A549 treated with dexamethasone at 1 μM for 4 hours (cell line): ENCODE measurements at places on chromosomes 12 and 14. TPM values are rescaled to one million over a fixed set of nuclear protein-coding genes. Genes with fewer than 3 reads are reported as not detected.

NPFF gene
- not detected in 5 replicates for total RNA-seq

ADAM21 gene
- 0.08 TPM in 1 of 5 replicates, not detected in the others for total RNA-seq

CCDC196 gene
- total RNA-seq = not detected in 5 replicates

KLRC3 gene
- total RNA-seq = 0.13 to 0.24 TPM (median 0.16 TPM) in 4 of 5 replicates, not detected in the other

NRXN3 gene
- 0.70 to 1.3 TPM (median 1.1 TPM) in 5 replicates for total RNA-seq

SIX1 gene
- total RNA-seq = 5.5 to 7.4 TPM (median 6.7 TPM) in 5 replicates

GALNT16 gene
- 2.4 to 3.3 TPM (median 3.1 TPM) in 5 replicates for total RNA-seq

CEBPE gene
- not detected in 5 replicates for total RNA-seq

MRPL51 gene
- total RNA-seq = 277 to 325 TPM (median 291 TPM) in 5 replicates

GPR162 gene
- 0.29 to 0.64 TPM (median 0.41 TPM) in 5 replicates for total RNA-seq

EXOC3L4 gene
- total RNA-seq = 1.0 to 1.7 TPM (median 1.6 TPM) in 5 replicates

SLCO1B3 gene
- total RNA-seq = 9.6 to 15.0 TPM (median 11.3 TPM) in 5 replicates

TAS2R10 gene
- 0.11 to 0.13 TPM in 2 of 5 replicates, not detected in the others for total RNA-seq

FIGNL2 gene
- total RNA-seq = 0.15 to 0.31 TPM (median 0.21 TPM) in 5 replicates

CIROP gene
- 0.06 TPM in 1 of 5 replicates, not detected in the others for total RNA-seq

OR4M1 gene
- total RNA-seq = not detected in 5 replicates

TBC1D30 gene
- 1.4 to 1.8 TPM (median 1.6 TPM) in 5 replicates for total RNA-seq

CCER1 gene
- not detected in 5 replicates for total RNA-seq

STAC3 gene
- 0.18 to 0.54 TPM (median 0.38 TPM) in 4 of 5 replicates, not detected in the other for total RNA-seq

TAS2R42 gene
- total RNA-seq = not detected in 5 replicates

TRHDE gene
- total RNA-seq = 0.04 to 0.11 TPM (median 0.05 TPM) in 4 of 5 replicates, not detected in the other

TCL1B gene
- not detected in 5 replicates for total RNA-seq

MAPKAPK5 gene
- total RNA-seq = 46.3 to 60.6 TPM (median 55.1 TPM) in 5 replicates

ACSM4 gene
- total RNA-seq = not detected in 5 replicates

NFYB gene
- total RNA-seq = 19.6 to 30.9 TPM (median 25.6 TPM) in 5 replicates

FRMD6 gene
- 26.3 to 42.4 TPM (median 35.5 TPM) in 5 replicates for total RNA-seq

TCTN1 gene
- 27.8 to 34.8 TPM (median 32.9 TPM) in 5 replicates for total RNA-seq

GLIPR1L1 gene
- not detected in 5 replicates for total RNA-seq

AMN gene
- 0.27 to 0.45 TPM (median 0.32 TPM) in 5 replicates for total RNA-seq

PLEKHG7 gene
- not detected in 5 replicates for total RNA-seq

YEATS4 gene
- total RNA-seq = 34.3 to 40.3 TPM (median 35.2 TPM) in 5 replicates

MANSC4 gene
- not detected in 5 replicates for total RNA-seq

ADAMTS20 gene
- not detected in 5 replicates for total RNA-seq

DPF3 gene
- 0.09 to 0.19 TPM (median 0.16 TPM) in 4 of 5 replicates, not detected in the other for total RNA-seq

STRAP gene
- total RNA-seq = 194 to 211 TPM (median 200 TPM) in 5 replicates

RAD51AP1 gene
- total RNA-seq = 14.9 to 20.8 TPM (median 18.0 TPM) in 5 replicates

SOAT2 gene
- 0.17 to 0.27 TPM (median 0.26 TPM) in 5 replicates for total RNA-seq

CTSG gene
- total RNA-seq = not detected in 5 replicates

SLC25A21 gene
- 0.53 to 1.3 TPM (median 0.89 TPM) in 5 replicates for total RNA-seq

CLEC2A gene
- not detected in 5 replicates for total RNA-seq

OTX2 gene
- not detected in 5 replicates for total RNA-seq

AICDA gene
- 0.13 to 0.21 TPM (median 0.16 TPM) in 5 replicates for total RNA-seq

ARF3 gene
- 113 to 164 TPM (median 152 TPM) in 5 replicates for total RNA-seq
